ENCODE measurements at places on chromosomes 13 and 19.

DNA sequence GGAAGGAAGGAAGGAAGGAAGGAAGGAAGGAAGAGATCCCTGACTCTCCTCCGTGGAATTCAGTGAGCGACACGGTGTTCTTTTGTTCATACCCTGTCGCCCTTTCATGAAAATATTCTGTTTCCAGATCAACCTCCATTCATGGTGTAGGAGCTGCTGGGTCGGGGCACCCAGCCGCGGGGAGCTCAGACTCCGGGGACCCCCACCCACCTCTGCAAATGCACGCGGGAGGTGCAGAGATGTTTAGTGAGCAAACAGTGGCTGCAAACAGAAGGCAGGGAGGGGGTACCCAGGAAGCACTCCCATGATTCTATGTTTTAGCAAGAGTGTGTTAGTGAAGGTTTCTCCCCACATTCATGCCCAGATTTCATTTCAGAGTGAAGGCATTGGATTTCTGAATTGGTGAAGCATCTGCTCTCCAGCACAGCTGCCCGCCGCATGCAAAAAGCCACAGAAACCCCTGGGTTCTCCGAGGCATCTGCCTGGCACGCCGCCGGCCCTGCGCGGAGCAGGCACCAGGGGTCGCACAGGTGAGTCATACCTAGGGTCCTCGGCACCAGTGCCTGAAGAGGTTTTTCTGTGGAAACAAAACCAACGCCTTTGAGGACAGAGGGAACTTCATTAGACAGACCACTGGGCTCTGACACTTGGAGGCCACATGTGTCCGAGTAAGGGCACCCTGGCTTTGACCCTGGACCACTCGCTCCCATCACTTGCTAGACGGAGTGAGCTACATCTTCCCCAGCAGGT is 80.6 kb downstream of the ZNF557 start:
- no peak for DNase-seq

DNA sequence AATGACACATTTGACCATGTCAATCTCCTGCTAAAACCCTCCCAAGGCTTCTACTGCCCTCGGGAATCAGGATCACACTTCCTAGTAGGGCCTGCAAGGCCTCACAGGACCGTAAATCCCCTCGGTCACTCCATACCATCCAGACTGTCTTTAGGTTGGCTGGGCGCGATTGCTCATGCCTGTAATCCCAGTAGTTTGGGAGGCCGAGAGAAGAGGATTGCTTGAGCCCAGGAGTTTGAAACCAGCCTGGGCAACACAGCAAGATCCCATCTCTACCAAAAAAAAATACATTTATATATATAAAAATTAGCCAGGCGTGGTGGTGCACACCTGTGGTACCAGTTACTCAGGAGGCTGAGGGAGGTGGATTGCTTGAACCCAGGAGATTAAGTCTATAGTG is 15.0 kb downstream of the TMEM143 start:
- DNase-seq, result no peak

DNA sequence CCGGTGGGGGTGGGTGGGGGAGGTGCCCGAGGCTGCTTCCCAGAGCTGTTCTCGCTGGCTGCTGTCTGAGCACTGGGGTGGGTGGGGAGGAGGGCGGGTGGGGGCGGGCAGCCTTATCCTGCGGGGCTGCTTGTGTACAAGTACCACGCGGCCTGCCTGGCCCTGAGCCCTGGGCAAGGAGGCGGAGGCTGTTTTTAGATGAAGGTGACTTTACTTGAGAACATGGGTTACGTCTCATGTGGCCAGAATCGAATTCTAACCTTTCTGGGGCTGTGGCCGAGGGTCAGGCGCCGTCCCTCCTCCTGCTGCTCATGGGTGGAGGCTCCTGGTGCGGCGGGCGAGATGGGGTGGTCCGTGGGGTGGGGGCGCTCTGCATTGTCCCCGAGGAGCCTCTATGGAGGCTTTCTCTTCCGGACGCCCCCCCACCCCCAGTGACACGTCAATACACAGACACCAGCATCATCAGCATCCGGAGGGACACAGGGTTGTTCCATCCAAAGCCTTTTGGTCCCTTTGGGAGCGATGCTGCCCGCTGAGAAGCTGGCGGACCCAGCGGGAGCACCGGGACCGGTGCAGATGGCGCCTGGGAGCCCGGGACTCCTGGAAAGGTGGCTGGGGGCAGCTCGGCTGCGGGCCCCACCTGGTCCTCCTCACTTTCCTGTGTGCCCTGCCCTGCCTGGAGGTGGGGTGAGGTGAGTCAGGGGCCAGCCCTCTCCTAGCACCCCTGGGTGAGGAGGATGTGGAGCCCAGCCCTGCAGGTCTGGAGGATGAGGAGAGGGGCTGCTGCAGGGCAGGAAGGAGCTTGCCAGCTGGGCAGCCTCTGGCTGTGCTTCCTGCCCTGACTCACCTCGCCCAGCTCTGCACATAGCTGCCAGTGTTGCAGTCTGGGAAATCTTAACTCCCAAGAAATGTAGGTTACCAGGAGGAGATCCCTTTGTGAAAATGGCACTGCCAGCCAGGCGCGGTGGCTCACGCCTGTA is 3.4 kb downstream of the BSG start:
- DNase-seq, result no peak

- no peak for DNase-seq
These were observed 109.7 kb downstream of the LRCH1 start for GRCh38 chr13:46662690-46663089.

GRCh38 chr19:41409288-41409687 is 11.7 kb downstream of the BCKDHA start:
- DNase-seq, result no peak

GRCh38 chr13:45337395-45337794 is 3.6 kb downstream of the TPT1 start:
- no peak for DNase-seq

DNA sequence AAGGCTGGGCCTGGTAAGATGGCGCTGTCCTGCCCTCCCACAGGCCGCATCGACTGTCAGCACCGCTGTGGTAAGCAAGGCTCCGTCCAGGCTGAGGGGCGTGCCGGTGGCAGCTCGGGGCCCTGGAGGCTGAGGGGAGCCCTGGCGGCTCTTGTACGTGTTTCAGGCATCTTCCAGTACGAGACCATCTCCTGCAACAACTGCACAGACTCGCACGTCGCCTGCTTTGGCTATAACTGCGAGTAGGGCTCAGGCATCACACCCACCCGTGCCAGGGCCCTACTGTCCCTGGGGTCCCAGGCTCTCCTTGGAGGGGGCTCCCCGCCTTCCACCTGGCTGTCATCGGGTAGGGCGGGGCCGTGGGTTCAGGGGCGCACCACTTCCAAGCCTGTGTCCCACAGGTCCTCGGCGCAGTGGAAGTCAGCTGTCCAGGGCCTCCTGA is 1.2 kb downstream of the IZUMO4 start:
- DNase-seq, result no peak

DNA sequence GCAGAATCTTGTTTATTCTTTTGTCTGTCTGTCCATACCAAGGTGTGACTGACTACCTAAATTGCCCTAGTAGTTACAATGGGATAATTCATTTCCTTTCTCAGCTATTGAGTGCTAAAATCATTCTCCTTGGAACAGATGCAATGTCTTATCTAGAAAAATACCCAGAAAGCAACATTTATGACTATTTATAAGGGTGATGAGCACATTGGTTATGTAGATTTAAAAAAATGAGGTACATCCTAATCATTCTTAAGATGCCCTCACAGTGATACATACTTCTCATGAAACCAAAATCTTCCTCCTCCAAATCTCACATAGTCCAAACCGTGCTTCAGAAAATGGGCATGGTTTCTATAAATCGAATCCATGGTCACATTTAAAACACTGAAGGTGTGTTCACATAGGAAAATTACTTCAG is 11.6 kb upstream of the UBE2L5 start:
- DNase-seq, result no peak

- DNase-seq, result no peak
These were observed 3.5 kb downstream of the DHRS12 start for GRCh38 chr13:51800486-51800885.

DNA sequence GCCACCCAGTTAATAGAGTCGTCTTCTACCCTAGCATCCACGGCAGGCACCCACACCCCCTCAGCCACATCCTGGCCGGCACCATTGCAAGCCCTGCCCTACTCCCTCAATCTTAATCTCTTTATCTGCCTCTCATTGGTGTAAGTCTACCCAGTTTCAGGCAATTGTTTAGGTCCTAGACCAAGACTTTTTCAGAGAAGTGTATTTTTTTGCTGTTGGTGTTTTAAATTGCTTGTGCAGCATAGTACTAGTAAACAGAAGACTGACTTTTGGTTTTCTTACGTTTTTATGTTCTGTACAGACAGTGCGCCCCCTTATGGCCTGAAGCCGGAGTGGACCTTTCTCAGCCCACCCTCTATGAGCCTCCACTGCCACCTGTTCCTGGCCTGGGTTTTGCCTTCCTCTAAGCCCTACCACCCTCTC is 2.3 kb upstream of the LCP1 start:
- peak; percentile 65 for DNase-seq

DNA sequence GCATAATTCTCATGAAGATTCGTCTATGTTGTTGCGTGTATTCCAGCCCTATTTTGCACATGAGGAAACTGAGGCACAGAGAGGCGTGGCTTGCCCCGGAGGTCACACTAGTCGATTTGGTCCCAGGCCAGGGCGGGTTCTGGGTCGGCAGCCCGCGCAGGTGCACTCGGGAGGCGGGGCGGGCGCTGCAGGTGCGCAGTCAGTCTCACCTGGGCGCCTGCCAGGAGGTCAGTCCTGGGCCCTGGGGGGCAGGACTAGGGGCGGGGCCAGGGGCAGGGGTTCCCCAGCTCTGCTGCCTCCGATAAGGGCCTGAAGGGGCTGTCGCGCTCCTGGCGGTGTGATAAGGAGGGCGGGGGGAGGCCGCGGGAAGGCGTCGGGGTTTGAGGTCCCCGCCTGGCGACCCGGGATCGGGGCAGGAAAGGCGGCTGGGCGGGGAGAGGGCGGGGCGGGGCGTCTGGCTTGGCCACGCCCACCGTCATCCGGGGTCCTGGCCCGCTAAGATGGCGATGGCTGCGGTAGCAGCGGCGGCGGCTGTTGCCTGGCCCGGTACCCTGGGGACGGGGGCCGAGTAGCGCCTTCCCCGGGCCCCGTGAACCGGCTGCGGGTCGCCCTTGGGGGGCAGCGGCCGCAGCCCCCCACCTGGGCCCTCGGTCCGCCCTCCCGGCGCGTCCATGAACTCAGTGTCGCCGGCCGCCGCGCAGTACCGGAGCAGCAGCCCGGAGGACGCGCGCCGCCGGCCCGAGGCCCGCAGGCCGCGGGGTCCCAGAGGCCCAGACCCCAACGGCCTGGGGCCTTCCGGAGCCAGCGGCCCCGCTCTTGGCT is at the start of gene ATG4D:
ATG4D (plus strand) TSS at position 485 of the 822 bp plus-strand sequence; CDS start at position 672, 187 bp downstream.
- peak; percentile 77 for DNase-seq

DNA sequence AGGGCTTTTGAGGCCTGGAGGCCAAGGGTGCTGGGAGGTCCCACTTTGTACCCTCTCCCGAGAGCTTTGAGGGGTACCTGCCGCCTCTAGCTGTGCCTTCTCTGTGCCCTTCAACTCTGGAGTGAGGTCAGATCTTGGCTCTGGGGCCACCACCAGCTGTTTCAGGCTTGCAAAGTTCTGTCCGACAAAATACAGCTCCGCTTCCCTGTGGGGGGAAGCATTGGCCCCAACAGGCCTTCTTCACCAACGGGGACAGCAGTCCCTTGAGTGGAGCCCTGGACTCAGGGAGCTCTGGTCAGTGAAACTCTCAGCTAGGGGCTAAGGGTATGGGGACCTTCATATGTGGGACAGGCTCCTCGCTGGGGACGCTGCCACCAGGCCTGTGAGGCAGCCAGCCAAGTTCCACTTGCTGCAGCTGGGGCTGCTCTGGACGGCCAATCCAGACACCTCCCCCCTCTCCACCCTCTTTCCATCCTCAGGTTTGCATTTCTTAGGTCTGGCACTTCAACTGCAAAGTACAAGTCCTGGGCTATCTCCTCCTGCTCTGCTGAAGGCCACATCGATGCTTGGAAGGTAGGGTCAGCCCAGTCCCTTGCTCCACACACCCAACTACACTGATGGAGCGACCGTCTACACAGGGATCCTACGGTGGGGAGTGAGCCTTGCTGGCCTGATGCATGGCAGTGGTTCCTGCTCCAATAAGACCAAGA is 46.8 kb downstream of the C13orf46 start:
- DNase-seq, result no peak

GRCh38 chr19:46737298-46737654 is 8.6 kb upstream of the FKRP start:
- DNase-seq, result no peak

GRCh38 chr13:29428310-29429181 is 166.9 kb downstream of the SLC7A1 start:
- no peak for DNase-seq

DNA sequence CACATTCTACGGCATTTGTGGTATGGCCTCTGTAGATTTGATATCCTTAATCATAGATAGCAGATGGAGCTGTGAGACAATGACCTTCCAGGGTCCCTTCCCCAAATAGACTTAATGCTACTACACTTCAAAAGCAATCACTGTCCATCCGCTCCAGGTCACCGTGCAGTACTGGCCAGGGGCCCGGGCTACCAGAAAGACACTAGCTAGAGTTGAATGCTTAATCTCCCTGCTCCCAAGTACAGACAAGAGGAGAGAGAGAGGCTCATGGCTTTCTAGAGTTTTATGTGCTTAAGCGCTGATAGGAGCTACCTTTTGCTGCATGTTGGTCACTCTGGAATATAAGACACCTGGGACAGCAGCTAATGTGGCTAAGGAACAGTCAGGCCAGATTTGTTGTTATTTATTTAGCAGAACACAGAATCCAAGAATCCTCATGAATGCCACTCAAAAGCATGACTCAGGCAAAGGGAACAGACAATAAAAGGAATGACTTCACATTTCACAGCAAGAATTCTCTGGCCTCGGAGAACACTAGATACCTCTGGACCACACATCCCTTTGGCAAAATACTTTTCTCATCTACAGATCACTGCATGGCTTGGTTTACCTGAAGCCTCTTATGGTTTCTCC is 165.0 kb downstream of the LACC1 start:
- no peak for DNase-seq
